ENCODE measurements at places on chromosomes 3 and 15. TPM values are rescaled to one million over a fixed set of nuclear protein-coding genes. Genes with fewer than 3 reads are reported as not detected.

Gene GRIP2
- 3.7 TPM for polyA plus RNA-seq

Gene PLS1
- polyA plus RNA-seq = 7.6 TPM

Gene TRIP4
- 15.1 TPM for polyA plus RNA-seq

Gene CISH
- polyA plus RNA-seq = 36.2 TPM

Gene KIF15
- 0.16 TPM for polyA plus RNA-seq

Gene FBXO40
- under 0.01 TPM for polyA plus RNA-seq

Gene SLC41A3
- polyA plus RNA-seq = 22.3 TPM

Gene UROC1
- not detected for polyA plus RNA-seq

Gene GUCA1C
- 0.22 TPM for polyA plus RNA-seq

Gene THRB
- polyA plus RNA-seq = 3.4 TPM

Gene PRTG
- 0.52 TPM for polyA plus RNA-seq

Gene C3orf33
- 3.1 TPM for polyA plus RNA-seq

Gene DLG1
- 9.1 TPM for polyA plus RNA-seq

Gene PLA2G4D
- not detected for polyA plus RNA-seq

Gene SIDT1
- polyA plus RNA-seq = 0.88 TPM

Gene ZSCAN29
- 8.7 TPM for polyA plus RNA-seq

Gene GABRG3
- not detected for polyA plus RNA-seq

Gene PLSCR2
- polyA plus RNA-seq = not detected

Gene CLDN11
- 28.2 TPM for polyA plus RNA-seq

Gene CGGBP1
- 16.6 TPM for polyA plus RNA-seq

Gene PHC3
- polyA plus RNA-seq = 8.9 TPM

Gene ATP13A5
- polyA plus RNA-seq = 0.05 TPM

Gene GMPS
- polyA plus RNA-seq = 17.6 TPM

Gene OR5H2
- polyA plus RNA-seq = not detected

Gene GRK7
- polyA plus RNA-seq = not detected

Gene AGBL1
- polyA plus RNA-seq = not detected

Gene MAGEL2
- polyA plus RNA-seq = 0.27 TPM

Gene SLC12A8
- polyA plus RNA-seq = 3.0 TPM

Gene SLC51B
- polyA plus RNA-seq = 0.10 TPM

Gene RPP25
- polyA plus RNA-seq = 3.4 TPM

Gene WDR53
- 8.5 TPM for polyA plus RNA-seq

Gene TRAIP
- 1.0 TPM for polyA plus RNA-seq

Gene KCNH8
- not detected for polyA plus RNA-seq

Gene IL17RE
- polyA plus RNA-seq = 7.3 TPM

Measured in adipose tissue (tissue), 3 donors.